NCI-H1092 (cell line): ENCODE measurements at places on chromosomes 3 and 15.

- no peak for DNase-seq
Observed at GRCh38 chr3:37024092-37024491, 30.8 kb downstream of the MLH1 start.

DNA sequence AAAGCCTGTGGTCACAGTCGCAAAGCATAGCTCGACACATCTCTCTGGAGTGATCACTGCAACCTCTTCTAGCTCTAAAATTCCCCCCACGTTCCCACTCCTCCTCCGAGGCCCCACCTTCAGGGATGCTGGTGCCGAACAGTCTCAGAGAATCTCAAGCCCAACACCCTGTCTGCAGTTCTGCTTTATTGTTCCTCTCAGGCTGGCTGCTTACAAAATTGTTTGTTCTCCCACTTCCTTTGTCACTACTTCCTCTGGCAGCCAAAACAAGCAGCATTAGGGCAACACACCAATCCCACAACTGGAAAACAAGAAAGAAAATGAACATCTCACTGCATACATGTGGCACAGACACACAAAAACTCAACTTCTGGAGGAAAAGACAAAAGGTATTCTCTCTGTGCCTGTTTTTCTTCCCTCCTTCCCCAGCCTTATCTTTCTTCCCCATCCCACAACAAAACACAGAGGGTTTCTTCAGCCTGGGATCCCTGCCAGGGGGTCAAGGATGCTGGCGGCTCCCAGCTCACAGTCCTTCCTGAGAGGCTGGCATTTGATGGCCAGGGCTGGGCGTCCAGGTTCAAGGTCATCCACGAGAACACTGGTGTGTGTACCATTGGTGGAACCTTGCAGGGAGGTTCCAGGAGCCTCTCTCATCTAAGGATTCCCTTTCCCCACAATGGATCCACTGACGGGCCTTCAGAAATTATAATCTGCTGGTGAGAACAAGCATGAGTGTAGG lies 108.4 kb downstream of the TMCO5A start:
- no peak for DNase-seq

DNA sequence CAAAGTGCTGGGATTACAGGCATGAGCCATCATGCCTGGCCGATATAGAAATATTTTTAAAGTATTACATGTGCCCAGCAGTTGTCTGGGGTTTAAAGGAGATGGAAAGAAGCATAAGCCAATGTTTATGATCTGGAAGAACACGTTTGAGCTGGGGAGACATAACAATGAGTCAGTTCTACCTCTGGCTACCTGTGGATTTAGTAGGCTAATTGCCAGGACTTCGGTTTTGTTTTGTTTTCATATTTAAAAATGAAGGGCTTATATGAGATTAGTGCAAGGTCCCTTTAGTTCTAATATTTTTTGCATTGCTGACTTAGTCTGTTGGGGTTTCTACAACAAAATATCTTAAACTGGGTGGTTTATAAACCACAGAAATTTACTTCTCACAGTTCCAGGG lies 22.9 kb upstream of the TNFSF10 start:
- DNase-seq = no peak

DNA sequence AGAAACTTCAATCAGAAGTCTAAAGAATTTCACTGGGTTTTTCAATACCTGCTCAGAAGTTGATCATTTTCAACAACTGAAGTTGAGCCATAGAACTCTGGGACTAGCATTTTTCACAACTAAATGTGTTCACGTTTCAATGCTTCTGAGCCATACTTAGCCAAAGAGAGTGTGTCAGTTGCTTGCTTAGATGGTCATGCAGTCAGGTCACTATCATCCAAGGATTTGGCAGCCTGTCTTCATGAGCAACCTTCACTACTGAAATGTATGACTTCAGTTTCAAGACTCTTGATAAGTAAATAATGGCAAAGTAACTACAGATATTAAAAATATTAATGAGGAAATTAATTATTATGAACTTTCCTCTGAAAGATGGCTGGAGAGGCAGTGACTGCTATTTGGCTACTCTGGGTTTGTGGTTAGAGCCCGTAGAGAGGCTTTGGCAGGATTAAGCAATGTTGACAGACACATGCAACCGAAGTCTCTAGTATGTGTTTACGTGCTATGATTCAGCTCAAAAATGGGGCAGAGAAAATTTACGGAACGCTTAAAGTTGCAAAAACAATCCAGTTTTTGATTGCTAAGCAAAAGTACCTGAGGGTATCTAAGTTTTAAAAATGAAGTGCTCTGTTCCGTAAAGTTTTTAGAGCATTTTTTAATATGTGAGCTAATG lies 133.8 kb downstream of the GMNC start:
- no peak for DNase-seq

- DNase-seq = no peak
Observed at GRCh38 chr15:98796685-98797357, 148.5 kb downstream of the IGF1R start.

DNA sequence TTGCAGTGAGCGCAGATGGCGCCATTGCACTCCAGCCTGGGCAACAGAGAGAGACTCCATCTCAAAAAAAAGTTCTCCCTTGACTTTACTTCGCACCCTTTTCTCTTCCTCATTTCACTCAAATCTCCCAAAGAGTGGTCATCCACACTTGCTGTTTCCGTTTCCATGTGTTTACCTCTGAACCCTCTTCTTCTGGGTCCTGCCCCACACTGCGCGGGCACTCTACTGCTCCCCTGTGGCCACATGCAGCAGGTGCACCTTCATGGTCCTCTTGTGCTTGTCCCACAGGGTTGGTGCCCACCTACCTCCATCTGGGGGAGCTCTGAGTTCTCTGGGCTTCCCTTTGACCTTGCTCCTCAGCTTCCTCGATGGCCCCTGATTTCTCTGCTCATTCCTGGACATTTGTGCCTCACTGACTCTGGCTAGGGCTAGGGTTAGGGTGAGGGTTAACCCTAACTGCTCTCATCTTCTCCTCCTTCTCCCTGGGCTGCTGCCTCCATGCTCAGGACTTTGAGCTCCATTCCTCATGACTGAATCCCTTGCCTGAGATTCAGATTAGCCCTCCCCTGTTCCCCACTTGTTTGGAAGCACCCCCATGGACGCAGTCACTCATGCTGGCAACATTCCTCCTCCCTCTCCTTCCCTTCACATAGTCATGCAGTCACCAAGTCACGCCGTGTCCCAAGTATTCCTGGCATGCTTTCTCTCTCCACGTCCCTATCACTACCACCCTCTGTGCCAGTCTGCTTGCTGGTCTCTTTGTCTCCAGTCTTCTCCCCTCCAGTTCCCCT lies 26.6 kb upstream of the KY start:
- DNase-seq = no peak

DNA sequence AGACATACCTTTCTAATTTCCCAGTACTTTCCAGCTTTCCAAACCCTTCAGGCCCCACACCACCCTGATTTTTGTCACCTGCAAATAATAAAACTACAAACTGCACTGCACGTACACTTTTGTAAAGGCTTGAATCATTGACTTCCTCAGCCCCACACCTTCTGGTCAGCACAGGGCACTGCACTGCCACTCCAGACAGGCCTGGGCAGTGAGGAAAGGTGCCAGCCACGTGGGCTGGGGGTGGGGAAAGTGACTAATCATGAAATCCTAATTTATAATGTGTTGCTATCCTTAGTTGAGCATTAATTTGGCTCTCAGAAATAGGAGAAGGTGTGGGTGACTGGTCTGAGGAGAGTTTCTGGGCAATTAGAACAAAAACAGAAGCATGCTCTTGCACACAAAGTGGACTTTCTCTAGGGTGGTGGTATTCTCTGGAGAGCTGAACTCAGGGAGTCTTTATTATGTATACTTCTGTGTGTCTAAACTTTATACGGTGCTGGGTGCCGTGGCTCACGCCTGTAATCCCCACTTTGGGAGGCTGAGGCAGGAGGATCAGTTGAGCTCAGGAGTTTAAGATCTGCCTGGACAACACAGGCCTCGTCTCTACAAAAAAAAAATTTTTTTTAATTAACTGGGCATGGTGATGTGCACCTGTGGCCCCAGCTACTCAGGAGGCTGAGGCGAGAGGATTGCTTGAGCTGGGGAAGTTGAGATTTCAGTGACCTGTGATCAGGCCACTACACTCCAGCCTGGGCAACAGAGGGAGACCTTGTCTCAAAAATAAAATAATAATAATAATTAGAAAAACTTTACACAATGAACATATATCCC lies 58.2 kb upstream of the FLNB start:
- DNase-seq = no peak
